ENCODE measurements at places on chromosomes 16 and 17.
A peak's percentile ranks its signal among the peaks of the same experiment; 100 is the strongest.

DNA sequence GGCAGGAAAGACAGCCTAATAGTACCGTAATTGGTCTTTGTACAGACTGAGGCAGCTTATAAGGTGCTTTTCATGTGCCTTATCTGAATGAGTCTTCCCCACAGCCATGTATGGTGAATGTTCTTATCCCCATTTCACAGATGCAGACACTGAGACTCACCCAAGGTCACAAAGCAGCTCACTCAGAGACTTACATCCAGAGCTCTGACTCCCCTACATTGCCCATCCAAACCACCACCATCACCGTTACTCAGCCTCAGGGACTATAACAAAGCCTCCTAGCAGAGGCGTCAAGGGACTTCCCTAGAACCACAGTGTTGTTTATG, 627 bp upstream of the GPR179 start:
- no peak for DNase-seq

DNA sequence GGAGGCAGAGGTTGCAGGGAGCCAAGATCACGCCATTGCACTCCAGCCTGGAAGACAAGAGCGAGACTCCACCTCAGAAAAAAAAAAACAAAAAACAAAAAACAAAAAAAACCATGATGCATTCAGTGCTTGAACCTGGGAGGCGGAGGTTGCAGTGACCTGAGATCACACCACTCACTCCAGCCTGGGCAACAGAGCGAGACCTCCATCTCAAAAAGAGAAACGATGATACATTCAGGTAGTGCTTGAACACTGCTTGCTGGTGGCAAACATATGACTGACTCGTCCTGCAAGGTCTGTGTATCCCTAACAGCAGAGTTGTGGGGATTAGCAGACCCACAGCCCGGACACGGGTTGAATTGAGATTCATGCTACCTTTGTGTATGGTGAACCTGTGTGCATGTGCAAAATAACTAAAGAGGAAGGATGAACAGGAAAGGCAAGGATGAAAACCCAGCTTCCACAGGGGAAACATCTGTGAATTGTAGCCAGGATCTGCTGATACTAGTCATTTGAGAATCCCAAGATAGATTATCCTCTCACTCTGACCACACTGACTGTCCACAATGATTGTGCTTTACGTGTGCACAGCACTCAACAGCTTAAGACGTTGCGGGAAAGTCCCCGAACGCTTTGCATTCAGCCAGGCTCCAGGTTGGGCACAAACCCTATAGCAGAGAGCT, 52.4 kb upstream of the MRPS23 start:
- no peak for DNase-seq

DNA sequence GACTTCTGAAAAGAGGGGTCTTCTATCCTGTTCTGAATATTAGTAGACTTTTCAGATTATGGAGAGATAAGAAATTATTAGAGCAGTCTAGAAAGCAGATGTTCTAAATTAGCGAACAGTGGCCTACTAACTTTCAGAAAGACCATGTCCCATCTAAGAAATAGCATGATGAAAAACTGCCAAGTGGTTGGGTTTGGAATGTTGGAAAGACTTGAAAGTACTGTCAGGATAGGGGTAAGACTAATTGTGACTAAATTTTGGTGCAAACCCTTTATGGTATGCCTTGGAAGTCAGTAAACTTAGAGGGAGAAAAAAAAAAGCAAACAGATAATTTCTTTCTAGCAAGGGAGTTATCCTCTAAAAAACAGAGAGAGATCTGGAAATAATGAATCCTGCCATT, 41.1 kb downstream of the TANGO6 start:
- peak; percentile 24 for DNase-seq

DNA sequence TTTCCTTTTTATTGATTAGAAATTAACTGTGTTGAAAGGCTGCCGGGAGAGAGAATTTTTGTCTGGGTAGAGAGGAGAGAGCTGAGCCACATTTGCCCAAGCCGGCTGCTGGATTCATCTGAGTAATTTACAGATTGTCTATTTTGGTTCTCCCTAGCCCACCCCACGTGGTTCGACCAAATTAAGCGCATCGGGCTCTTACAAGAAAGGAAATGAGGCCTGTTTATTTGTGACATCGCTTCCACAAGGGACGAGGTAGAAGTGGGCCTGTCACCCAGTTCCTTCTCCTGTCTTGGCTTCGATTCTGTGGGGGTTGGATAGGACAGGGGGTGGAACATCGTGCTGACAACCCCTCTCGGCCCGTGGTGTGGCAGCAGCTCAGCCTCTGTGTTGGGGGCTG, 42.9 kb downstream of the SYT17 start:
- no peak for DNase-seq

DNA sequence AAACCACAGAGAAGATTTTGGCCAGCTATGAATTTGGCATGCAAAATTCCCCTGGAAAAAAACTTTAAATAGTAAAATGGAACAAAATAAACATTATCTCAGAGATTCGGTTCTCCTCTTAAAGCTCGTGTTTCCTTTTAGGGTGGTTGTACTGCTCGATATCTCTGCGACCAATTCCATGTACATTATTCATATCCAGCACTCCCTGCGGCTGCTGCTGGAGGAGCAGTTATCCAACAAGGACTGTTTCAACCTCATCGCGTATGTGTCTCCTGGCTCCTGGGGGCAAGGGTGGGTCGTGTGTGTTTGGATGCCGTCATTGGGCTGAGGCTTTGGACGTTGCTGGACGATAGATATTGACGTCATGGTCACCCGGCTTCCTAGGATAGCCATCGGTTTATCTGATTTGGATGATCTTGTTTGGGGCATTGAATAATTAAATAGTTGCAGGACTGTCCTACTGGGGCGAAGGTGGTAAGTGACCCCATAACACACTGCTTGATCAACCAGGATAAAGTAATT, 33.8 kb downstream of the VWA3A start:
- DNase-seq = no peak

DNA sequence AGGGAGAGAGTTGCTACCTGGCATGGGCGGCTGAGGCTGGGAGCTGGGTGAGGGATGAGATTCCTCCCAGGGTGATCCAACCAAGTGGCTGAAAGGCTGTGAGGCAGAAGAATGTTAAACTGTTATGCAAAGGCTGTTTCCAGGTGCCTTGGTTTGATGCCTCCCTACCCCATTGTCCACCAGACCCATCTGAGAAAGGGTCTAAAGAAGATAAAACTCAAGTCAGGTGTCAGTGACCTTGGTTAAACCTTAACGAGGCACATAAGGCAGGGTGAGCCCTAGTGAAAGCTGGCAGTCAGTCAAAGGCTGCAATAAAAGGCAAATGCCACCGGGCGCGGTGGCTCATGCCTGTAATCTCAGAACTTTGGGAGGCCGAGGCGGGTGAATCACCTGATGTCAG, 23.8 kb downstream of the LDHD start:
- DNase-seq = no peak

GRCh38 chr17:3400055-3400454, 1.8 kb upstream of the OR1E1 start:
- no peak for DNase-seq

DNA sequence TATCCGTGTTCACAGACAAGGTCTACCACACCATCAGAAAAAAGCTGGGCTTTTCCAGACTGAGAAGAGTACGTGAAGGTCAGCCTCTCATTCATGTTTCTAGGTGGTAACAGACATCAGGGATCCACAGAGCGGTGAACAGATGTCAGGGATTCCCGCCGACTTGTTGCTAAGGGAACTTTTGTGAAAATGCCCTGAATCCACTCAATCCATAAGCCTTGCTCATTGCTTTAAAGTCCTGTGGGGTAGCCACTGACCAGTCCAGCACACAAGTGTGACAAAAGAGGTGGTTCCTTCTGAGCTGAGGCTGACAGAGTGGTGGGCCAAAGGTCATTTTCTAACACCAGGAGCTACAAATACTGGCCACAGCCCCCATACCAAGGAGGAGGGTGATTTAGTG, 5.9 kb downstream of the GAS7 start:
- DNase-seq = peak; percentile 30

- DNase-seq = no peak
Measured at GRCh38 chr17:77821114-77821513, 137.4 kb upstream of the TNRC6C start.

DNA sequence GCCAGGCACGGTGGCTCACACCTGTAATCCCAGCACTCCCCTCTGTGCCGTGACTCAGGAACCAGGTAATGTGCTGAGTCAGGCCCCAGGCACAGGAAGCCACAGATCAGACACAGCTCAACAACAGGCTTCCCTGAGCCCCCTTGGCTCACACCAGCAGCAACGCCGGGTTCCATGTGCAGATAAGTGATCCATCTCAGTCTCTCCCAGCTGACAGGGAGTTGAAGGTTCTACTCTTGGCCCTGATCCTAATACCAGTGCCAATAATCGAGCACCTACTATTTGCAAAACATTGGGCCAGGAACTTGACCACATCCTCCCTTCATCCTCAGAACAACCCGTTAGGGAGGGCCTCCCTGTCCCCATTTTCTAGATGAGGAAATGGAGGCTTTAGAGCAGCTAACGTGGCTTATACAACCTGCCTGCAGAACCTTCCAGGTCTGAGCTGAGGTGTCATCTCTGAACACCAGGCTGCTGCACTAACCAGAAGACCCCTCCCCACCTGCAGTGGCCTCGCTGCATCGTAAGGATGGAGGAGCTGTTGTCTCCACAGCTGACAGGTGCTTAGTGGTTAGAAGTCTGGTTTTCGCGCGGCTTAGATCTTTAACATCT, 64.8 kb upstream of the AMZ2 start:
- DNase-seq = no peak

DNA sequence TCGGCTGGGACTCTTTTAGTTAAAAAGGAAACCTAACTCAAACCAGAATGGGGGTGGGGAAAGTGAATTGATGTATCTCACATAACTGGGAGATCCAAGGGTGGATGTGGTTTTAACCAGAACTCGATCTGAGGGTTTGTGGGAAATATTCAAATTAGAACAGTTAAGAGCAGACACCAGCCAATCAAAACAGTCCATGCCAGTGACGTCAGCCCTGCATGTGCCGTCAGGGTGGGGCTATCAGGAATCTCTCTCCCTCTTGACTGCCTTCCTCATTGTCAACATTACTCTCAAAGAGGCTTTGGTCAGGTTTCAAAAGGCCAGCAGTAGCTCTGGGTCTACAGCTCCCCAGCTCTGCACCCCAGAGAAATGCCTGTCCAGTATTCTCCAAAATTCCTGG, 94.2 kb upstream of the HSBP1 start:
- DNase-seq = no peak

DNA sequence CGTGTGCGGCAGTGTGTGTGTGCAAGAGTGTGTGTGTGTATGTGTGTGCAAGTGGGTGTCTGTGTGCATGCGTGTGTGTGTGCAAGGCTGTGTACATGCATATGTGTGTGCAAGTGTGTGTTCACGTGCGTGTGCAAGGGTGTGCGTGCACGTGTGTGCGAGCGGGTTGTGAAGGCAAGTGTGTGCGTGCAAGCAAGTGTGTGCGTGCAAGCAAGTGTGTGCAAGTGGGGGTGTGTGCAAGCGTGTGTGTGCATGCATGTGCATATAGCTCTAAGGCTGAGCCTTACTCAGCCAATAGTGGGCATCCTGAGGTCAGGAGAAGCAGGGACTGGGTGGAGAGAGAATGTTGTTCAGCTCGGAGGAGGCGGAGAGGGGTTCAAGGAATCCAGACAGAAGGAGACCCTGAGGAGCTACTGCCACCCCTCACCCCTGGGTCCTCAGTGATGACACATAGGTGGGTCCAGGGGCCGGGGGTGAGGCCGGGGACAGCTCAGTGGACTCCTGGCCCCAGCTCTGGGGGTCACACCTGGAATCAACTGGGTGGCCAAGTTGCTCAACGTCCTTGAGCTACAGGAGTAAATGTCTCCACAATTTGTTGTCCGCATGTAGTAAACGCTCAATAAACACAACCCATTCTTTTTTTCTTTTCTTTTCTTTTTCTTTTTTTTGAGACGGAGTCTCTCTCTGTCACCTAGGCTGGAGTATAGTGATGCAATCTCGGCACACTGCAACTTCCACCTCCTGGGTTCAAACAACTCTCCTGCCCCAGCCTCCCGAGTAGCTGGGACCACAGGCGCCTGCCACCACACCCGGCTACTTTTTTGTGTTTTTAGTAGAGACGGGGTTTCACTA, 1.8 kb downstream of the PRR29 start:
- no peak for DNase-seq

DNA sequence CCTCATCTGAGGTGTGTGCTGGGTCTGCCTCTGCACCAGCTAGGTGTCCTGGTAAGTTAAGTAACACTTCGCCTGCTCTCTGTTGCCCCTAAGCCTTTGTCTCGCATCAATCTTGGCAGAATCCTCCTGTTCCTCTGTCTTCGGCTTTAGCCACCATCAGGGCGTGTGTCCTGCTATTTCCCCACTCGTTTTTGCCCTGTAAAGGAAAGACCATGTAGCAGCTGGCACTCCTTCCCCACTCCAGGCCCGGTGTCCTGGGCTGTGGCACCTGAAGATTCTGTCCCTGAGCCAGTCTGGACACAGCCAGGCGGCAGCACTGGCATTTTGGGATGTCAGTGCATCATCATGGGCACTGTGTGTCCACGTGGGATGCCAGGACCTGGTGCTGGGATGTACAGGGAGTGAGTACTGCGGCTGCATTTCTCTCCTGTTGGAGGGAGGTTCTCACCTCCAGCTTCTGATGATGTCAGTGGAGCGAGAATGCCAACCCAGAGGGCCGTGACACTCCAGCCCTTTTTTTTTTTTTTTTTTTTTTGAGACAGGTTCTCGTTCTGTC, 26.2 kb upstream of the FOXK2 start:
- no peak for DNase-seq

GRCh38 chr17:8835106-8835505, 32.4 kb downstream of the PIK3R6 start:
- DNase-seq = no peak

DNA sequence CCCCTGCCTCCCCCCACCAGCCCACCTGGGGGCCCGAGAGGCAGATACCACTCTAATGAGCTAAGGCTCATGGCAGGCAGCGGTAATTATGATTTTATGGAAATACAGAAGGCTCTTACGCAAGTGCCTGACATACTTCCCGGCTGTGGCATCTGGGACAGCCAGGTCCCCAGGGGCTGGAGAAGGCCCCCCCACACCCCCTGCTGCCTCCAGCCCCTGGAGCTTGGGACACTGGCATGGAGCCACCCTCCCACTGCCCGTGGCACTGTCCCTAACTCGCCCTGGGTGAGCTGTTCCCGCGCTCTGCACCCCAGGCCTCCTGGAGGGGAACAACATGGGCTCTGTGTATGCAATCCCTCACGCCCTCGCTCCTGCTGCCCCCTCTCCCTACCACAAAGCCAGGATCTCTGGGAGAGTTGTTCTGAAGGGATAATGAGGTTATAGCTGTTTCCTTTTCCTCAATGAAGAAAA, 5.4 kb upstream of the STAC2 start:
- peak; percentile 25 for DNase-seq

GRCh38 chr16:57413733-57414132, 9.2 kb downstream of the CCL17 start:
- no peak for DNase-seq

- DNase-seq = no peak
Measured at GRCh38 chr17:58097384-58098088, 14.3 kb downstream of the DYNLL2 start.

DNA sequence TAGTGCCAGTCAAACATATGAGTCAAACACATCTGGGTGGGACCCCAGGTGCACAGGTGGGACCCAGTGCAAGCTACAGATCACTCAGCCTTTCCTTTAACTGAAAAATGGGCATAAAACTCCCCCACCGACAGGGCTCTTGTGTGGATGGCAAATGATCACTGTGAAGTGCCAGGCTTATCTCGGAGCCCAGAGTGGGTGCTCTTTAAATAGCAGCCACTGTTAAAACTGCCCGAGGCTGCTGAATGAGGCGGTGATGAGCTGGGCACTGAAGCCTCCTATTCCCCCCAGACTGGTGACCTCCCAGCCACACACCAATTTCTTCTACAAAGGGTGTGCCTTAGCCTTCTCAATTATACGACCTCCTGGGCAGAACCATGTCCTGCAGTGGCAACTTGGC, 433.8 kb downstream of the SLC39A11 start:
- no peak for DNase-seq

- peak; percentile 75 for DNase-seq
Measured at GRCh38 chr17:81576621-81577277, 24.6 kb upstream of the FAAP100 start.
